ENCODE measurements at places on chromosomes 5 and 9.

DNA sequence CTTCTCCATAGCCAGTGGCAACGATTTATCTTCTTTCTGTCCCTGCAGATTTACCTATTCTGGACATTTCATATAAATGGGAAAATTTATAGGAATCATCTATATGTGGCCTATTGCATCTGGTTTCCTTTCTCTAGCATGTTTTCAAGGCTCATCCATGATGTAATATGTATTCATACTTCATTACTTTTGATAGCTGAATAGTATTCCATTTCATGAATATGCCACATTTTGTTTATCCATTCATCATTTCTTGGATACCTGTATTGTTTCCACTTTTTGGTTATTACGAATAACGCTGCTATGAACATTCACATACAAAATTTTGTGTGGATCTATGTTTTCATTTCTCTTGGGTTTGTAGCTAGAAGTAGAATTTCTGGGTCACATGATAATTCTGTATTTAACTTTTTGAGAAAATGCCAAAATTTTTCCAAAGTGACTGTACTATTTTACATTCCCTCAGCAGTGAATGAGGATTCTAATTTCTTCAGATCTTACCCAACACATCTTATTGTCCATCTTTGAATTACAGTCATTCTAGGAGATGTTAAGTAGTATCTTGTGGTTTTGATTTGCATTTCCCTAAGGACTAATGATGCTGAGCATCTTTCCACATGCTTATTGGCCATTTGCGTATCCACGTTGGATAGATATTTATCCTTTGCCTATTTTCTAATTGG lies 3.6 kb downstream of the IARS1 start:
- peak; percentile 50 for DNase-seq

DNA sequence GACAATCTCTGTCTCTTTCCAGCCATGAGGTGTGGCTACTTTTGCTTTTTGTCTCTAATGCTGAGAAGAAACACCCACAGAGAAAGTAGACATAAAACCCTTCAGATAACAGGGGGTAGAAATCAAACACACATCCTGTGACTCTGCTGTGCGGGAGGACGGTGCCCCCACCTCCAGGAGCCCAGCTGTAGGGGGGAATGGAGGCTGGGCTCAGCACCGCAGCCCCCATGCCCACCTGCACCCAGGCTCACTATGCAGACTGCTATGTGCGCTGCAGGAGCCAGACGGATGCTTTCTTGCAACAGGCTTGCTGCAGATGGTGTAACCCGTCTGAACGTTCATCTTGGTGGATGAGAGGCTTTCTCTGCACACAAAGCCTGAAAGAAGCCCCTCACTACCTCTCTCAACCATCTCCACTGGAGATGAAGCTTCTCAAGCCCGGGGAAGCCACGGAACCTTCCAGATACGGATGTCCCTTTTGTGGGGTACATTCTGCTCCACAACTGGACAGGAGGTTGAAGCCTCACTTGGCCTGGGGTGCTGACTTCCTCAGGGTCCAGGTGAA lies 207.2 kb downstream of the GADD45G start:
- DNase-seq = no peak

GRCh38 chr9:105964156-105964555 lies 269.8 kb downstream of the TMEM38B start:
- DNase-seq = no peak

- DNase-seq = no peak
Measured at GRCh38 chr9:78005231-78006002, 26.2 kb downstream of the GNAQ start.

GRCh38 chr5:157574456-157575380 lies 857 bp downstream of the ADAM19 start:
- DNase-seq = peak; percentile 68

GRCh38 chr9:124455820-124456219 lies 5.6 kb downstream of the ADGRD2 start:
- no peak for DNase-seq

GRCh38 chr9:78839252-78839651 lies 542.3 kb downstream of the PSAT1 start:
- no peak for DNase-seq

DNA sequence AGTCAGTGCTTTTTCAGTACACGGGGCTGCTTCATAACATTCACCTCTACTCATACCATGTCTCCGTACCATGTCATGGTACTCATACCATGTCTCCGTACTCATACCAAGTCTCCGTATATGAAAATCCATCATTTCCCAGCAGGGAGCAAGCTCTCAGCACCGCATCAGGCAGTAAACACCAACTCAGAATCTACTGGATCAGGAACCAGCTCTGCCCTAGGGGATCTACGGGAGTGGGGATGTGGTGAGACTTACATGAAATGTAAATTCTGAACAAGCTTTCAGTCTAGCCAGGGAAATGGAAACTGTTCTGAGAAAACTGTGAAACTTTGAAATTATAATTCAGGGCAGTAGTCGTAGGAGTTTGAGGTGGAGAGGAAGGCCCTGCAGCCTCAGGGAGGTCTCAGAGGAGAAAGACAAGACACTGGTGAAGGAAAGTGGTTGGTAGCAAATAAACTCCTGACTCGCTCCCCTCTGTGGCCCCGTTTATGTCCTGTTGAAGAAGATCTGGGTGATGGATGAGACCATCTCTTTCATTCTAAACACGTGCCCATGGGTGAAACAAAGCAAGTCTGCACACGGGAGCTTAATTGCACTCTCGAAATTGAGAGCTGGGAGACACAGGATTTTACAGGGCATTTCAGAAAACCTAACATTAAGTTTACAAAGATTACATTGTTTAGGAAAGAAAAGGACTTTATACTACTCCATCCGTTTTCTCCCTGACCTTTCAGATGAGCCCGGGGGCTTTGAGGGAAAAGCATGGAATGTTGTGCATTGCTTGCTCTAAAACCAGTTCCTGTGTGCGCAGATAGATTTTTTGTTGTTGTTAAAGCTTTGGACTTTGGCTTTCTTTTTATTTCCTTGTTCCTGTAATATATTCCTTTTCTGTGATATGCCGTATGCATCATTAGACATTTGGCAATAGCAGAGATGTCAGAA lies 26.8 kb downstream of the ACTBL2 start:
- DNase-seq = no peak

DNA sequence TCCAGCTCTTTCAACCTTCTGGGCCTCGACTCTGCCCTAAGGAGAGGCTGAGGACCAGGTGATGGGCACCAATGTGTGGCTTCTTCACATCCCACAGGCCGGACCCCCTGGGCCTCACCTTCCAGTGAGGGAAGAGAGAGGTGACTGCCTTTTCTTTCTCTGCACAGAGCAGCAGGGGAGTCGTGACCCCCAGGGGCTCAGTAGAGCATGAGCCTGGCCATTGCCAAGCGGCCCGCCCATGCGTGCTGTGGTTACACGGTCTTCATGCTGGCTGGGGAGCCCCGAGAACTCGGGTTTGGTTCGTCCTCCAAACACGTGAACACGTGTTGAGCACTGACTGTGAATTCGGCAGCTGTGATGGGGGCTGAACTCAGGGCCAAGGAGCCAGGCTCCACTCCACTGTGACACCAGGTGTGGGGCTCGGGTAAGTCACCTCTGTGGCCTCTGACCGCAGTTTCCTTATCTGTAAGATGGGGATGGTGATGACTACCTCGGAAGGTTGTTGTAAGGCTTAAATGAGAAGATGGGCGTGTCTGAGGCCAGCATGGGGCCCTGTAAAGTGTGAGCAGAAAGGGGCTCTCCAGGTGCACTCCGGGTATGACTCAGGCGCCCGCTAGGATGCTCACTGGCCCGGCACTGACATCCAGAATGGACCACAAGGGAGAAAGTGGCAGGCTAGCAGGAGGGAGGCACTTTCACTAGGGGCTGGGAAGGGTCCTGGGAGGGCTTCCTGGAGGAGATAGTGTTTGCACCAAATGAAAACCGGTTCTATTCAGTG lies 13.4 kb upstream of the GRHPR start:
- DNase-seq = no peak

GRCh38 chr9:109910671-109911518 lies 130.9 kb downstream of the PALM2AKAP2 start:
- peak; percentile 90 for DNase-seq

All from ELR (cell line).